ENCODE measurements at places on chromosomes 7 and 10.

DNA sequence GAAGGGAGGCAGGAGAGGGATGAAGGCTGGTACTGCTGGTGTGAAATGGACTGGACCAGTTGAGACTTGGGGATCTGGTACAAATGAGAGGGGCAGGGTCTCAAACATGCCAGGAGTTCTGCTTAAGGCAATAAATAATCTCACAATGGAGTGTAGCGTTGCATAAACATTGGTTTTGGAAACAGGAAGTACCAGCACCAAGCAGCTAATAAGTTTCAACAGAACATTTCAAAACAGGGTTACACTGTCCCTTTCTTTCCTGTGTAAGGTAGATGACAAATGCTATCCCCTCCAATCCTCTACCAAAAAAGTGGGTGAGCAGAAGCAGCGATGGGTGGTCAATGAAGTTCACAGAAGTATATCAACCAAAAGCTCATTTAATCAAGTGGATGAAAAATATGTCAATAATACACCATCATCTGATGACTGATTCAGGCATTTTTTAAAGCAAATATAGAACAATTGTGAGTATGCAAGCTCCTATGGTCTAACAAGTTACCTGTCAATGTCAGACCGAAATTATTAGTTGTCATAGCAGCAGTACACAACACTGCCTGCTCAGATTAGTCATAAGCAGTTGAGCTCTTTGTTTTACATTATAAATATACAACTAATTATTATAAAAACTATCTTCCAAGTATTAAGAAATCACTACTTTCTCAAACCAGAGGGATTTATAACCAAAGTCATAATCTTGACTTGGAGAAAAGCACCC lies 220.0 kb downstream of the FAM107B start:
- DNase-seq: no peak

- no peak for DNase-seq
Observed at GRCh38 chr7:734214-734613, 7.1 kb upstream of the PRKAR1B start.

DNA sequence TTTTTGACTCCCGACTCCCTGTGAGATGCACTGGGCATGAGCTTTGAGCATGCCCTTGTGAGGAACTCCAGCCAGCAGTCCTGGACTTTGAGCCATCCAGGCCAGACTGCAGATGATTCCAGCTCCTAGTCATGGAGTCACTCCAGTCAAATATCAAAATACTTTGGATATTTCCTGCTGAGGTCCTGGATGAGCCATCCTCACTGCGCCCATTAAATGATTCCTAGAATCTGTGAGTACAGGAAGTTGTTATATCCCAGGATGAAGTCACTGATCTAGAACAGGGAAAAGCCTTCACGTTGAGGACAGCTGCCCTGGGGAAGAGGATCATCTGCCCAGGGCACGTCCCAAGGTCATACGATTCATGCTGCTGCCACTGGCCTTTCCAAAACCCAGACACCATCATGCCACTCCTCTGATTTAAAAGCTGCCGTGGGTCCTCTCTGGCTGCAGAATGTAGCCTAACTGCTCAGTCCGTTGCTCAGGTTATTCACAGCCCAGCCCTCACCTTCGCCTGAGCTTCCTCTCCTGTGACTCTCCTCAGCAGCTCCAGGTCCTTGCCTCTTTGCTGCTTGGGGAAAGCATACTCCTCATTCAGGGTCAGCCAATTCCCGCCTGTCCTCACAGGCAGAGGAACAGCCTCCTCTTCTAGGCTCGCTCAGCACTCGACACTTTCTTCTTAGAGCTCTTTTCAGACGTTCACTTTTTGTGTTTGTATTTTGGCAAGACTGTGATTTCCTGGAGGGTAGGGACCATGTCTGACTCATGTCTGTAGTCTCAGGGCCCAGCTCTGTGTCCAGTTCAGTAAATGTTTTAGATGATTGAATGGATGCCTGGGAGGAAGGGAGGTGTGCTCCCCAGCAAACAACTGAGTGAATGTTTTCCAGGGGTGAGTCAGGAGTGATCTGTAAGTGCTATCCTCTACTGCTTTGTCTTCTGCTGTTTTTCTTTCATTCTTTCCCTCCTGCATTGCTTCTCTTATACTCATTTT lies 157.8 kb downstream of the SNX10 start:
- no peak for DNase-seq

DNA sequence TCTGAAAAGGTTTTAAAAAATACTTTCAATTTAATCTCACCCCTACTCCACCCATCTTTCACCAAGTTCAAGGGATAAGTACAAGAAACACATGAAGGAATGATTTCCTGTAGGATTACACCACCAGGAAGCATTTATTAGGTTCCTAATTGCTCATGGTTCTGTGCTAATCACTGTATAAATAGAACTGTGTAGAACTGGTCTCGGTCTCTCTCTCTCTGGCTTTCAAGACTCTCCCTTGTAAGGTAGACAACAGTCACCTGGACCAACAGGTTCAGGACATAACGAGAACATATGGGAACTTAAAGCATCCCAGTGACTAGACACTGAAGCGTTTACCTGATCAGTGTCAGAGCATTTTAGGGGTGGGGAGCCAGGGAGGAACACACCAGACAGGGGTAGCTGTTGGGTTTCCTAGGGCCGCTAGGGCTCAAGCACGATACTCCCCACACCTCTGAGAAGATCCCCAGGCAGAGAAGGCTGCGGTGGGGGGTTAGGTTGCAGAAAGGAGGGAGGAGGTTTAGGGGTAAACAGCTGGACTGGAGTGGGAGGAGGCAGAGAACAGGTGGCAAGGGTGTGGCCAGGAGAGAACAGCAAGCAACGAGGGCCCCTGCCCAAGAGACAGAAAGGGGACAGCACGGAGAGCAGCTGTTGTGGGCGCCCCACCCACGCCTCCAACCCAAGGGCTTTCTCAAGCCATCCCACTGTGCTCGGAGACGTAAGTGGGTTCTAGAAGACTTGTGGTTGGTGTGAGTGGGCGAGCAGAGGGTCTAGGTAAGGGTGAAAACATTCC lies 52.5 kb upstream of the USP6NL start:
- no peak for DNase-seq

Measured in activated effector memory CD4-positive, alpha-beta T cell treated with Interleukin-2 at 50 U/mL for 16 hours (primary cell).